ENCODE measurements at places on chromosomes 2 and 18.
A peak's percentile ranks its signal among the peaks of the same experiment; 100 is the strongest.

DNA sequence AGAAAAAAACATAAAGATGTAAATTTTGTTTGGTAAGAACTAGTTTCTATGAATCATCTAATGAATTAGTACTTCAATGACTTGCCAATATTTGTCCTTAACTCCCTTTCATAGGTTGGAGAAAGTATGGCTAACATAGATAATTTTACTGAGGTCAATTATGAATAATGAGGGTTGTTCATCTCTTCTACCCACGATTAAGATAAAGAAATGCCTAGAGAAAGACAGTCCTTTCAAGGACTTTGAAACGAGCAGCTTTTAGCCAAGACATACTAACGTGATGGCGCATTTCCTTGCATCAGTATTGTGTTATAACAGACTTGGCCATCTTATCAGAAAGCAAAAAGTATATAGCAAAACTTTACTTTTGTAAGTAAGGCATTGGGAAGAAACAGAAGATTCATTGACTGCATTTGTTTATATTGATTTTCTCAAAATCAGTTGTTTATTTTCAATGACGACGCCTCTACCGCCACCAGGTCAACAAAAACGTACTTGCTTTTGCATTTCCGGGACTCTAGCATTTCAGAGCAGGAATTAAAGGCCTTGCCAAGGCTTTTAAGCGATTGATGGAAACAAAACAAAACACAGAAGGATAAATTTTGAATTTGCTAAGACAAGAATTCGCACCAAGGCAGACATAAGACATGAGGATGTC, 961 bp downstream of the RBM43 start:
- peak; percentile 53 for DNase-seq

DNA sequence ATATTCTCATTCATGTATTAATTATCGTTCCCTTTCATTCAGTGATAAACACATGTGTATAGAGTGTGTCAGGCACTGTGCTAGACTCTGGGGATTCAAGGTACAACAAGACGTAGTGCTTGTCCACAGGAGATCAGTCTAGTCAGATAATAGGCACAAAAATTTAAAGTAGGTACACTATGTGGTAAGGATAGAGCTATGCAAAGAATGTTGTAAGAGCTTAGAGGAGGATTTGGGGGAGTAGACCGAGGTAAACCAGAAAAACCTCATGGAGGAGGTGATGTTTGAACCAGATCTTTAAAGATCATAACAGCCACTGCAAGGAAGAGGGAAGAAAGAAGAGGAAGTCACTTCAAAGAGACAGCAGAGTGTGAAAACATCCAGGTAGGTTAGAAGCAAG, 256.9 kb upstream of the DDX18 start:
- DNase-seq: no peak

GRCh38 chr2:227456772-227457171, 15.2 kb upstream of the AGFG1 start:
- no peak for DNase-seq

DNA sequence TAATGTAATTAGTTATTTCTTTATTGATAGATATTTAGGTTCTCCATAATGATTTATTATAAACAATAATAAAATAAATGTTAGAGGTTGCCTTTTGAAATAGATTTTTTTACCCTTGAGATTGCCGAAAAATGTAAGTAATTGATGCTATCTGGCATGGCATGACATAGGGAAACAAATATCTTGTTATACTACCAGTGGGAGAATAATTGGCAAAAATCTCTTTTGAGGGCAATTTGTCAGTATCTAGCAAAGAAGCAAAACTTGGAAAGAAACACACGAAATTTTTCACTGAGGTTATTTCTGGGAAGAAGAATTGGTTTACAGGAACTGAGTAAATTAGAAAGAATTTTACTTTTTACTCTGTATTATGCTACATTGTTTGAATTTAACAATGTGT, 547.2 kb upstream of the SETBP1 start:
- DNase-seq: no peak

DNA sequence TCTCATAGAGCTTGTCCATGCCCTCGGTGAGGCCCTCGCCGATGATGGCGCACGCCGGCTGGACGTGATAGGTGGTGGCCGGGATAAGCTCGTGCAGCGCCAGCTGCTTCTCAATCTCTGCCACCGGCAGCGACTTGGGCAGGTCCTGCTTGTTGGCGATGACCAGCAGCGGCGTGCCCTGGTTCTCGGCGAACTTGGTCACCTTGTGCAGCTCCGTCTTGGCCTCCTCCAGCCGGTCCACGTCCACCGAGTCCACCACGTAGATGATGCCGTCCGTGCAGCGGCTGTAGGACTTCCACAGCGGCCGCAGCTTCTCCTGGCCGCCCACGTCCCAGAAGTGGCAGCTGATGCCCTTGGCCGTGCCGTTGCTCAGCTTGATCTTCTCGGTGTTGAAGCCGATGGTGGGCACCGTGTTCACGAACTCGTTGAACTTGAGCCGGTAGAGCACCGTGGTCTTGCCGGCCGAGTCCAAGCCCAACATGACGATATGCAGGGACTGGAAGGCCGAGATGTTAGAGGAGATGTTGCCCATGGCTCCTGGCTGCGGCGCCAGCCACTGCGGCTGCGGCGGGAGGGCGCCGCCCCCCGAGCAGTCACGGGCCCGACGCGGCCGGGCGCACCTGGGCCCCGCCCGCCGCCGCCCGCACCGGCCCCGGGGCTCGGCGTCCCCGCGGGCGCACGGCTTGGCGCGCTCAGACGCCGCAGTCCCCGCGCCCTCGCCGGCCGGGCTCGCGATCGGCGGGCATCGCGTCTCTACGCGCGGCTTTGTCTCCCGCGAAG, 636 bp downstream of the ARL4C start:
- peak; percentile 61 for DNase-seq

DNA sequence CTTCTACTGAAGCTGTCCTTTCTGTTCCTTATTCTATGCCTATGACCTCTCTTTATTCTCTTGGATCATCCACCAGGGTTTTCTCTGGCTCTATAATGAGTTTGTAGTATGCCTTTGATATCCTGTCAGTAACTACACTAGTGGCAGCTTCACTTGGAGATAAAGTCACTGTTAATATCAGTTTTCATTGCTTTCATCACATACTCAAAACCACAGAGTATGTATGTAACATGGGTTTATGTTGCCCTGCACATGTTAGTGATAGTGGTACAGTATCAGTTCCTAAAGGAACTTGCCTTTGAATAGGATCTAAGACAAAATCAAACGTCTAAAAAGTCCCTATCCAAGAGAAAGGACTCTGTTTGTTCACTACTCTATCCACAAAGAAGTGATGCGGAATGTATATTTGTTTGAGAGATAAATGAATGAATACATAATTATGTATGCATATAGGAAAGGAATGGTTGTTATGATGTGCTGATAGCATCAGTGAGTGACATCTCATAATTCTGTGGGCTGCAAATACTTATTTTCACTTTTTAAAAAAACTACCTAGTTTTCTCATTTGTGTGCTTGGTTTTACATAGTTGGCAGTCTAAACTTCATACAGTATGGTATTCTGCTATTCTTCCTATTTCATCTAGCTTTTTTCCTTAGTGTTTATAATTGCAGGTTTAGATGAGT, 45.1 kb downstream of the TET3 start:
- no peak for DNase-seq

- no peak for DNase-seq
Measured at GRCh38 chr18:62379051-62379450, 53.9 kb downstream of the TNFRSF11A start.

DNA sequence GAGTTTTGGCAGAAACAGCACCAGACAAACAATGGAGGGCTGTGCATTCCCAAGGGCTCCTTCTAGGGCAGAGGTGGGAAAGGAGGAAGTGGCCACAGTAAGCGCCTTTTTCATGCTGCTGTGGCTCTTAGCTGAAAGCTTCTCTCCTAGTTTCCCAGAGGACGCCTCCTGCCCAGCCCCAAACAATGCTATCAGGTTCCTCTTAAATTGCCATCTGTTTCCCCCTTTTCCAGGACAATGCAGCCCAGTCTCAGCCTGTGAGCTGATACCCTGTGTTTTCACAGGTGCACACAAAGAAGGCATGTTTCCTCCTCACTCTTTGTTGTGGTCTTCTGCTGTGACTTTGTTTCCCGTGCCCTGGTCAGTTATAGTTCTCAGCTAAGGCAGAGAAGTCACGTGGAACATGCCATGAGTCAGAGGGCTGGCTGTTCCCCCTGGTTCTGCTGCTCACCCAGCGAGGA, 5.4 kb upstream of the FAM124B start:
- DNase-seq: no peak

DNA sequence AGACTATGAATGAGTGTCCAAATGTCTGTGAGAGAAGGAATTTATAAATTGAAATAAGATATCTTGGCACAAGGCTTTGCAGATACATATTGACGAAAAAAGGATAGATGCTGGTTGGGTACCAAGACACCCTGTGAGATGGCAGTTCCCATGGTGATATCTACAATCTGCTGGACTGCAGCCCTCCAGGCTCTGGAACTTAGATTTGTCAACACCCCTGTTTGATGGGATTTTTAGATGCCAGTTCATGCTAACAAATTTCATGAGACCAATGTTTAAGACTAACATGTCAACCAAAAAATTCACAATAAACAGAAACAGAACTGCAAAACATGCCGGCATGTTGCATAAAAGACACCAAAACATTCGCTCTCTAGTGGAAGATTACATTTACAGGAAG, 400.3 kb upstream of the CNTNAP5 start:
- no peak for DNase-seq

DNA sequence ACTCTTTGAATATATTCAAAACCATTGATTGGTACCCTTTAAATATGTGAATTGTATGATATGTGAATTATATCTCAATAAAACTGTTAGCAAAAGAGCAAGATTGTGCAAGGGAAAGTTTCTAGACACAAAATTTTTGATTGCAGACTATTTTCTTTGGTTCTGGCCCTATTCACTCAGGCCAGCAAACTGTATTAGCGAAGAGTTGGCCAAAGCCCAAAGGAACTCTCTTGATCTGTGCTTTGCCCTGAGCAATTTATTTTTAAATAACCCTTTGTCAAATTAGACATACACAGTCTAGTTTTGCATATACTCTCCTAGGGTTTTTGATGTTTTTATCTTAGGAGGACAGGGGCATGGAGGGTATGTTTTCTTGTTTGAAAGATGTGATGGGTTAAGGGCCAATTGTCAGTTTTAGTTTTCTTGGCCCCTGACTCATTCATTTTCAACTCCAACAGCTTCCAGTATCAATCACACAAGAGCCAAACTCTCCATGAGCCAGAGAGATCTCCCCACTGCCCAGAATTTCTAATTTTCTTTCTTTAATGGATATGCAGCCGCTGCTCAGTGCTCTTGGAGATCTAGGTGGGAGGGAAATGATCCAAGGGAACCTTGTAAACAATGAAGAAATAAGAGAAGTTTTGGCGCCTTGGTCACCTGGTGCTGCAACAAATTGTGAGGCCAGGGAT, 231.5 kb downstream of the SRBD1 start:
- no peak for DNase-seq

- no peak for DNase-seq
Measured at GRCh38 chr2:122519366-122519765, 763.9 kb downstream of the TSN start.

DNA sequence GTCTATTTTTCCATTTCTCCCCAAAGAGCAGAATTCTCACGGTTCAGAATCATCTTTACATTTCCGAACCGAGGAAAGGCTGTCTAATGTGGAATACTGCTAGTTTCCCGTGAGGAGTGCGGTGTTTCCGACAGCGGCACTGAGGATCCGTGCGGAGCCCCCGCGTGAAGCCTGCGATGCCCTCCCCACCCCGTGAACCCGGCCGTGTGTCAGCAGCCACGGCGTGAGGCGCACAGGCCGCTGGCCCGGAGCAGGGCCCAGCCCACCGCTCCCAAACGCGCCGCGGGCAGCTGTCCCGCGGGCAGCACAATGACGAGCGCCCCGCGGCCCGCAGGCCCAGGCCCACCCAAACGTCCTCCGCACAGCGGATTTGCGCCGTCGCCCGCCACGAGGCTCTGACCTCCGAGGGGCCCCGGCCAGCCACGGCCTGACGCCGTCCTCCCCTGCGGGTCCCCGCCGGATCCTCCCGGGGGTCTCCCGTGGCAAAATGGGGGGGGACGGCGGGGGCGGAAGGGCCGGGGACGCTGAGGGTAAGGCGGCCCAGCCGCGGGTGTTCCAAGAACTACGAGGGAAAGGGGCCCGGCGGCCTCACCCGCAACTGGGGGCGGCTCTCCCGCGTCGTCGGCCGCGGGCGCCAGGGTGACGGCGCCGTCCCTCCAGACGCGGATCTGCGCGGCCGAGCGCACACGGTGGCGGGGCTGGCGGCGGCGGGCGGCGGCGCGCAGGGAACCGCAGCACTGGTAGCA, 796 bp downstream of the SPIRE1 start:
- DNase-seq: no peak

DNA sequence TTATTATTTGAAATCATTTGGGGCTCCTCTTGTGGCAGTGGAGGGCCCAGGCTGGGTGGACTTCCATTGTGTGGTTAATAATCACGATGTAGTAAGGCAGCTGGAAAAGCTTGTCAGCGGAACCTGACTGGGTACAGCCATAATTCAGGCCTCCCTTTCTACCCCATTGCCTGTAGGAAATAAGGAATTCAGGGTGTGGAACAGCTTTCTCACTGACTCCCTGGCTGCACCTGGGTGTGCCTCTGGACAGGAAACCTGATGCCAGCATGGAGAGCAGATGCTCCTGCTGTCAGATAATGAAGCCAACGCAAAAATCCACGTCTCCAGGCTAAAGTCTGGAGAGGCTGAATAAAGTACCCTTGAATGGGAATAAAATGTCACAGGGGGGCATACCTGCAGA, 44.2 kb downstream of the LYPD6B start:
- no peak for DNase-seq

Measured in central memory CD4-positive, alpha-beta T cell (primary cell).